Dorsolateral prefrontal cortex (tissue), 122 donors: ENCODE measurements at places on chromosomes 5 and 9.

GRCh38 chr5:142073362-142073988, 35.1 kb upstream of the NDFIP1 start:
- no peak for DNase-seq

DNA sequence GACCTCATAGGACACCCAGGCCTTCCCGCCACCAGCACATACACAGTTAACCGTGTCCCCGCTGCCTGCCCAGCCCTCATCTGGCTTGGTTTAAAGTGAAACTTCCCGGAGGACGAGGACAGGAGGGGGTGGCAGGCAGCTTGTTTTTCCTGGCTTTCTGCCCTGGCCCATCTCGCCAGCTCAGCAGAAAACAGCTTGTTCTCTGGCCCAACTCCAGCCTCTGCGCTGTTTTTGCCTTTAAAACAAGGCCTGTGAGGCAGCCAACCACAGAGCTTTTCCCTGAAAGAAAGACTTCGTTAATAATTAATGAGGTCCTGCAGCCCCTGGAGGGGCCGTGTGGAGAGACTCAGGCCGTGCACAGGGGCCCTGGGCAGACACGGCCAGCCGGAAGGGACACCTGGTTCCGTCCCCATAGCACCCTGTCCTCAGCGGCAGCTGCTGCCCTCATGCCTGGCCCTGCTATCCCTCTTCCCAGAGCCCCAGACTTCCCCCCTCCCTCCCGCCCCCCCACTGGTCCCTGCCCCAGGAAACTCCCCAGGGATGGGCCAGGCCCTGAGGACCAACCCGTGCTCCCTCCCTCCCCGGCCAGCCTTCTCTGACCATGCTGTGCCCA, 108.7 kb downstream of the RXRA start:
- peak; percentile 95 for DNase-seq

DNA sequence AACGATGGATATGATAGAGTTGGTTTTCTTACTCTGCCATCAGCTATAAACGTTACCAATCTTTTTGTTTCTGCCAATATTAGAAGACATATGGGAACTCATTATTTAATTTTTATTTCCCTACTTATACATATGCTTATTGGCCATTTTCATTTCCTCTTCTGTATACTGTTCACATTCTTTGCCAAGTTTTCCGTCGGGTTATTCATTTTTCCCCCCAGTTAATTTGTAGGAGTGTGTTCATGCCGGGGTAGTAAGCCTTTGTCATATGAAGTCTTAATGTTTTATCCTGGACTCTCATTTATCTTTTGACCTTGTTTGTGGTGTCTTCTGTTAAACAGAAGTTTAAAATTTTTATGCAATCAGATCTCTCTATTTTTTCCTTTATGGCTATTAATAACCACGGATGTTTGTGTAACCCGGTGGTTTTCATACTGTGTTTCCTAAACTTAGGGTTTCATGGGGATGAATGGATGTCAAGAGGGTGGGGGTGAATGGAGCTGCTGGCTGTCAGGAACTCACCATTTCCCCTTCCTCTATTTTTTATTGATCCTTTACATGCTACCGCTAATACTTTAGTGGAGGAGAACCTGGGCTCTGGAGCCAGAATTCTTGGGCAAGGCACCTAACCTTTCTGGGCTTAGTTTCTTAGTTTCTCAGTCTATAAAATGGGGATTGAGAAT, 42.5 kb upstream of the PPARGC1B start:
- no peak for DNase-seq

DNA sequence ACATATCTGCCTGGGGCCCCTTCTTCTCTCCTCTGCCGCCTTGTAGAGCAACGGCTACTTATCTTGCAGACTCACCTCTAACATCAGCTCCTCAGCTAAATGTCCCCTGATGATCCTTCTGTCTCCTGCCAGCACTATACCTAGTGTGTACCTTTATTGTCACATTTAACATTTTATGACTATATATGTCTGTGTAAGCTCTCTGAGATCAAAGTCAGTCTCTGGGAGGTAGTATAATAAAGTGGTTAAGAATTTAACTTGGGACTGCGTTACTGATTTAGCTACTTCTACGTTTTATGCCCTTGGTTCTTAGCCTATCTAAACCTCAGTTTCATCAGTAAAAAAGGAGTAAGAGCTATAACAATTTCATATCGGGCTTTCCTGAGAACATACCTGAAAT, 2.2 kb downstream of the TMED7 start:
- DNase-seq, result no peak

GRCh38 chr5:95352691-95353090, 38.5 kb upstream of the FAM81B start:
- no peak for DNase-seq
